ENCODE measurements at places on chromosomes 12 and 14.

DNA sequence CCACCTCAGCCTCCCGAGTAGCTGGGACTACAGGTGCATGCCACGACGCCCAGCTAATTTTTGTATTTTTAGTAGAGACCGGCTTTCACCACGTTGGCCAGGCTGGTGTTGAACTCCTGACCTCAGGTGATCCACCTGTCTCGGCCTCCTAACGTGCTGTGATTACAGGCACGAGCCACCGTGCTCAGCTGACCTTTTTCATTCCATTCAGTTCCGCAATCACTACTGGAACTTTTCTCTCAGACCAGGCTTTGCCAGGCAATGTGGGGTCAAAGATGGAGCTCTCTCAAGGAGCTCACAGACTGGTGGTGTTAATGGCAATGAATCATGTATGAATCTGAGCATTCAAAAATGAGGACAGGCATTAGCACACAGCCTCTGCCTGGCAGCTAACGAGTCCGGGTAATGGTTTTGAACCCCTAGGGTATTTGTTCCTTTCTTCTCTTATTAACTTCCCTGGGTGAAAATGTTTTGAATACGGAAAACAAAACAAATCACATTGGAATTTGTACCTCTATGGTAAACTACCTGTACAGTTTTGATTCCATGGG, 9.4 kb upstream of the TCHP start:
- DNase-seq, result no peak

GRCh38 chr14:35934499-35934898, 108.4 kb downstream of the BRMS1L start:
- DNase-seq, result no peak

DNA sequence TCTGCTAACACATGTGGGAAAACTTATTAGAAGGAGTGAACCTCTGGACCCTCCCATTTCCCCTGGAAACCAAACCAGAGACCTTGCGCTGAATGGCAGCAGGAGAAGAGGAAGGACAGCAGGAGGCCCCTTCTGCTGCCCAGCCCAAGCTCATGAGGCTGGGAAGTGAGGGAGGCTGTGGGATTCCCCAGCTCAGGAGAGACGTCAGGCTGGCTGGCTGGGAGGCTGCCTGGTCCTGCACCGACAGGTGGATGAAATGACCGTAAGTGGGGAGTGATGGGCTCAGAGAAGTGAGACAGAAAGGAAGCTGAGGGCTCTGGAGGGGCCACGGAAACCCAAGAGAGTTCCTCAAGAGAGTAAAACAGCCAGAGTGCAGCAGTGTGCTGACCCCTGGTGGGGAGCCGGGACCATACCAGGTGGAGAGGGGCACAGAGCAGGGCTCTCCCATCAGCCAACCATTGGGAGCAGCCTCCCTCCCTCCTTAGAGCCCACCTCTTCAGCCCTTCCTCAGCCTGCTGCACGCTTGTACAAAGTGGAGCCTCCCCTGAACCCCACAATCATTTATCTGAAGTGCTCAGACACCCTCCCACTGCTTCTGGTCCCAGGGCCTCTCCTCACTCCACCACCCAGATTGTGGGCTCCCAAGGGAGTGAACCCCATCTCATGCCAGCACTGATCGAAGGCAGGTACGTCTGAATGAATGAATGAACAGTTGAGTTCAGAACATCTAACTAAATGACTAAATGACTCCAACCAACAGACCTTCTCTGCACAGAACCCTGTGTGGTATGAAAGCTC, 14.0 kb downstream of the TAMALIN start:
- DNase-seq, result no peak

- DNase-seq, result no peak
Observed at GRCh38 chr12:96400631-96401075, 414 bp upstream of the CDK17 start.

GRCh38 chr14:104875811-104876210, 10.7 kb downstream of the CEP170B start:
- DNase-seq, result no peak

DNA sequence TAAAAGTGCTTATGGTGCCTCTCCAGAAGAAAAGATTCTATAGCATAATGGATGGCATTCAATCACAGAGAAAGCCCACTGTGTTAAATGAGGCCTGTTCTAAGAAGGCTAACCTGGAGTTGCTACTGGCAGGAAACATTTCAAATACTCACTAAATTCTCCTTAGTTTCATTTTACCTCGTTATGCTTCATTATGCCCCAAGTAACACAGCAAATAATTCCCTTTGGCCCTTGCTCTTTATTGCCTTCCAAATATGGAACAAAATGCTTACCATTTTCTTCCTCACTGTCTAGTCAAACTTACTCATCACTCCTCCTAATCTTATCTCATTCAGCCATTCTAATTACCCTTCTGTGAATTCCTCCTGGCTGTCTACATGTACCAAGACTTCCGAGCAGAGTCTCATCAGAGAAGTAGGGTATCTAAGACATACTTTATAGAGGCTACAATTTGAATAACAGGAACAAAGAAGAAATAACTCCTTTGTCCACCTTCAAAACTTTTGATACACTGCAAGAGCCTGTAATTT, 292.1 kb upstream of the CLEC14A start:
- peak; percentile 60 for DNase-seq

DNA sequence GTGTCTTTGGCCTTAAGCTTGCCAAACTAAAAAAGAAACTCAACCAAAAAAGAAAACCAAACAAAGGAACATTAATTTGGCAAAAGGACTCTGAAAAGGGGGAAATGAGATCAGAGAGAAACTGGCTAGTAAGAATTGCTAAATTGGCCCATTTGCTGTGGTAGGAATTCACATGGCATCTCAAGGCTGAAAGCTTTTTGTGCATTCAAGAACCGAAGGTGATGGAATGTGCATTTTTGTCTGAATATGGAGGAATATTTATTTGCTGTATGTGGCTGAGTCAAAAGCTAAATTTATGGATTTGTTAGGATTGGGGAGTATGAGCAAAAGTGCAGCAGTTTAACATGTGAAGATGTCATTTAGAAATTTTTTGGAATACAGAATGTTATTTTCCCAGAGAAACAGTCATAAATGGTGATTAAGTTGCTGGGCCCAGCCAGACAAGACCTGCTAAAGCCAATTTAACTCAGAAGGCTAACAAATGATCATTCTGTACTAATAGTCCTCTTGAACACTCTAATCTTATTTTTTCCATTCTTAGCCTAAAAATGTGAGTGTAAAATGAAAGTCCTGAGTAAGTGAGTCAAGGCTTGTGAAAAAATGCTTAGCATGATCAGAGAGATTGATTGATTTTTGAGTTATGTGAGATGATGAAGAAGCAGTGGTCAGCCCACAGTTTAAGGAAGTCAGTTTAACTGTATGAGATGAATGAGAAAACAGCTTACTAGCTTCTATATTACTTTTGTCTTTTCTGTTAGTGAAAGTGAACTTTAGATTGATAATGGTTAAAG, 94.1 kb downstream of the ANO6 start:
- DNase-seq, result peak; percentile 70

DNA sequence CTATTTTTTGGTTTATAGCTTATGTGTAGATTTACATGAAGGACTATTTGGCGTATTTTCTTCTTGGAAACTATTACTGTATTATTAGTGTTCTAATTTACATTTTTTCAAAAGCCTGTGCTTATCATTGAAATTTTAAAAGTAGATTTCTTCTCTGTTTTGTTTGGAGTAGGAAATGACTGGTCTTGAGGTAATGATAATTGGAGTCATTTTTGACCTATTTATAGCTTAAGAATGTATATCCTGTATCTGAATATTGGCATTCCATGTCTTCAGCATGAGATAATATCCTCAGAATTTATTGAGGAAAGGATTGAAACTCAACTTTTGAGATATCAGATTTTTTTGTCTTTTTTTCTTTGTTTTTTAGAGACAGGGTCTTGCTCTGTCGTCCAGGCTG, 193.4 kb downstream of the ERC1 start:
- DNase-seq, result no peak

GRCh38 chr14:54577977-54578376, 11.0 kb downstream of the SAMD4A start:
- DNase-seq, result peak; percentile 21

DNA sequence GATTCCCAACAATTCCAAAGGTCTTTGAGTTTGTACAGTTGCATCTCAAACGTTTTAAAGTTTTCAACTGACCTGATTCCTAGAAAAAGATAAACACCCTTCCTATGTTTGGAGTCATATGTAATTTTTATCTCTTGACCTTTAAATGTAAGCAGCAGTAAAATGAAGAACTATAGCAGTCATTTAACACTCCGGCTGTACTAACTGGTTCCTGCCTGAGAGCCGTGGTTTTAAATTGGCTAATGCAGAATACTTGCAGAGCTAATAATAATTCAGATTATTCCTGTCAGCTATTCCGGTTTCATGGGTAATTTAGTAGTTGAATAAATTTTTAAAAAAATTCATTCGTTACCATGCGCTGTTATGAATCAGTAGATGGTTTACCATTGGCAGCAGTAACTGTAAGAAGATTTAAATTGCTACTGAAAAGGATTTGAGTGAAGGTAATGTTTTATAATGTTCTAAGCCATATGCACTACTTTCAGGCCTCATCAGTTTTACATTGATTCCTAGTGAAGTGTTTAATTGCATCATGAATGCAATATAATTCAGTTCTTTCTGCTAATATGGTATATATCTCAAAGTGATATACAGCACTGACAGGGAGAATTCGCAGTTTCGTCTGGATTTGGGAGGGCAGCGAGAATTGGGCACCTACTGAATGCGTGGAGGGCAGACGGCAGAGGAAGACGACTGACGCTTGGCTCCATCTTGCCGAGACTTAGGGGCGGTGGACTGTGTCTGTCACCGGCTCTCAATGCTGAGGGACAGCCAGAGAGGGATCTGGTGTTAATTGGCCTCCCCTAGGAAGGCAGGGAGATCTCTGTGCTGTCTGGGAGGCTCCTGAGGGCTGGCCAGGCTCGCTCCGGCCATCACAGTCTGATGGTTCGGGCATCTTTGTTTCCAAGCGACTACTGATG, 217.7 kb downstream of the PHETA1 start:
- no peak for DNase-seq

GRCh38 chr14:60095781-60096450, 4.2 kb downstream of the PCNX4 start:
- DNase-seq, result peak; percentile 92

GRCh38 chr12:49922349-49923034, 18.8 kb upstream of the FAIM2 start:
- peak; percentile 20 for DNase-seq

DNA sequence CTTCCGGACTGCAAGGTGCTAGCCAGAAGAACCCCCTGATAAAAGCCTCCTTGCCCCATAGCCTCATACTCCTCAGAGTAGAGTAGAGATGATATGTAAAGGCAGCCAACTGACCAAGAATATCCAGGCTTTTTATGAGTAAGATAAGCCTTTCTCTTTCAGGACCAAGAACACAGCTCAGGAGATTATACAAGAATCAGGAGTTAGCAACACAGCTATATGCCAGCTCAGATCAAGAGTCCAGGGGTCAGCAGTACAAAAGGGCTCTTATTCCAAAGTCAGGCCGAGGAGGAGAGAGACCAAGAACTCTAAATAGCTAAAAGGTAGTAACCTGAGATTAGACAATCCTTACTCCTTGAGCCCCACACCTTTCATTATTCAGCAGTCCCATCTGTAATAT, 135.3 kb downstream of the BTG1 start:
- DNase-seq, result no peak

DNA sequence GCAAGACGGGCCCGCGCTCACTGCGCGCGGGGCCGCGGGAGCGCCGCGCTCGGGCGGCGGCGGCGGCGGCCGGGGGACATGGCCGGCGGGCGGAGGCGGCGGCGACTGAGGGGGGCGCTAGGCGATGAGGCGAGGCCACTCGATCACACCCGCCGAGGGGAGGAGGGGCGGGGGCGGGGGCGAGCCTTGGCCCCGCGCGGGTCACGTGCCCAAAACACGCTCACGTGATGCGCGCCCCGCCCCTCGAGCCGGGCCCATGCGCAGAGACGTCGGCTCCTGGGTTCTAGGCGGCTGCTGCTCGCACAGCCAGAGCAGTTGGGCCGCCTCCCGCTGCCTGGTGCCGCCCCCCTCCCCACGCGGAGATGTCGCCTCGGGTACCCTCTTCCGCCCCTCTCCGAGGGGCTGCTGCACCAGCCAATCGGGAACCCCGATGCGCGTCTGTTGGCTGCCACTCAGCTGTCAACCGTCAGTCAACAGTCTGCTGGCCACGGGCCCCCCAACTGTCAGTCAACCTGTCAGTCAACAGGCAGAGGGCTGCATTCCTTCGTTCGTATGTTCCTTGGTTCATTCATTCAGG, at the start of gene SPPL3:
Gene SPPL3 (minus strand): TSS at position 162 of the 577 bp plus-strand sequence. CDS start 491 bp downstream, outside the sequence.
- peak; percentile 65 for DNase-seq

DNA sequence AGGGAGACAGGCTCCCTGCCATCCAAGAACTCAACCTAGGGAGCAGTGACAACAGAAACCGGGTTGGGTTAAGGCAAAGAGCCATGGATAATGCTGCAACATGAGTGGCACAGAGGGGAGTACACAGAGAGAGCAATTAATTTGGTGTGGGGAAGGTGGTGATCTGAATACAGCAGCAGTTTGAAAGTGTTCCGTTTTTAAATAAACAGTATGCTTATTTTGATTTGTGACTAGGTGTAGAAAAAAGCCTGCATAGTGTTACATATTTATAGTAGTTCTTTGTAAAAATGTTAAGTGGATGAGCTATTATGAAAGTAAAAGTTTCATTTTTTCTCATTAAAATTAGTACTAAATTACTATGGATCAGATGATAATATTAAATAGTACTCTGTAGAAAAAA, 8.7 kb downstream of the AKAP5 start:
- DNase-seq, result no peak

DNA sequence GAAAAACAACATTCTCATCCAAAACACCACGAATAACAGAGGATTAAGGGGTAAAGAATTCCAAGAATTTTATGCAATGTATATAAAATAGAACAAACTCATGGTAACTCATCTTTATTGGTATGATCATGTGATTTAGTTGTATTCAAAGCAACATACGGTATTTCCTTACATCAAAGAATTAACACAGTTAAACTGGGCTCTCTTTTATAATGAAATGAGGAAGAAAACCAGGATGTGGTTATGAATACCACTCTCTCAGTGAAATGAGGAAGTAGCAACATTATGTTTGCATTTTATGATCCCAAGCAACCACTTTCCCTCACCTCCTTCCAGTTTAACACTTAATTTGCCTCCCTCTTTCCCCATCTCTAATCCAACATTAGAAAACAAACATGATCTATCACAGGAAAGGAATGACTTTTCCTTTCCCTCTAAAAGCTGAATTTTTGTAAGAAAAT, 22.9 kb downstream of the SPTLC2 start:
- peak; percentile 35 for DNase-seq

GRCh38 chr12:94864987-94865386, 138.5 kb downstream of the NDUFA12 start:
- no peak for DNase-seq

Measured in amniotic epithelial cell (primary cell).